ENCODE measurements at places on chromosomes 3 and 15.

GRCh38 chr3:81998139-81998755 lies 236.8 kb upstream of the GBE1 start:
- DNase-seq = no peak

DNA sequence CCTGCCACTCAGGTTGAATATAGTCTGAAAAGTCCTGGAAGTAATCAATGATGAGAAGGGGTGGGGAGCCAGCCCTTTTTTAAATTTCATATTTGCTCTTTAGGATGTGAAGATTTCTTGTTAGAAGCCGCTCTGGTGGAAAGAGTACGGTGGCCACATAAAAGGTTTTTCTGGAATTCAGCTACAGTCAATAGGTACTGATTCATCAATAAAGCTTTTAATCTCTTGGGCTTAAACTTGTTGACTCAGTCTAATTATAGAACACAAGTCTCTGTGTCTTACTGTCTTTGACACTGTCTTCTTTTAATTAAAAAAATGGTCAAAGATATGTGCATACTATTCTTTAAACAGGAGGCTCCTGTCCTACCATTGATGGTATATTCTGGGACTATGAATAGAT lies 99.9 kb upstream of the TP63 start:
- DNase-seq = no peak

DNA sequence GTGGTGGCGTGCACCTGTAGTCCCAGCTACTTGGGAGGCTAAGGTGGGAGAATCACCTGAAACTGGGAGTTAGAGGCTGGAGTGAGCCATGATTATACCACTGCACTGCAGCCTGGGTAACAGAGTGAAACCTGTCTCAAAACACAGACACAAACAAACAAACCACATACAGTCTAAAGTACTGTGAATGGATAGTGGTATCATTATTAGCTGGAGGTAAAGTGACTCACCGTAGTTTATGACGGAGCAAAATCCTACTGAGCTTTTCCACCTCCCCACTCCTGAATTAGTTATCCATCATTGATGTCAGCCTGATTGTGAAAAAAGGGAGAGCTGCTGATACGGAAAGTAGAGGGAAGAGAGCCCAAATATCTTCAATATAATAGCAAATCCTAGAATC lies 3.2 kb upstream of the CNOT10 start:
- DNase-seq = no peak

DNA sequence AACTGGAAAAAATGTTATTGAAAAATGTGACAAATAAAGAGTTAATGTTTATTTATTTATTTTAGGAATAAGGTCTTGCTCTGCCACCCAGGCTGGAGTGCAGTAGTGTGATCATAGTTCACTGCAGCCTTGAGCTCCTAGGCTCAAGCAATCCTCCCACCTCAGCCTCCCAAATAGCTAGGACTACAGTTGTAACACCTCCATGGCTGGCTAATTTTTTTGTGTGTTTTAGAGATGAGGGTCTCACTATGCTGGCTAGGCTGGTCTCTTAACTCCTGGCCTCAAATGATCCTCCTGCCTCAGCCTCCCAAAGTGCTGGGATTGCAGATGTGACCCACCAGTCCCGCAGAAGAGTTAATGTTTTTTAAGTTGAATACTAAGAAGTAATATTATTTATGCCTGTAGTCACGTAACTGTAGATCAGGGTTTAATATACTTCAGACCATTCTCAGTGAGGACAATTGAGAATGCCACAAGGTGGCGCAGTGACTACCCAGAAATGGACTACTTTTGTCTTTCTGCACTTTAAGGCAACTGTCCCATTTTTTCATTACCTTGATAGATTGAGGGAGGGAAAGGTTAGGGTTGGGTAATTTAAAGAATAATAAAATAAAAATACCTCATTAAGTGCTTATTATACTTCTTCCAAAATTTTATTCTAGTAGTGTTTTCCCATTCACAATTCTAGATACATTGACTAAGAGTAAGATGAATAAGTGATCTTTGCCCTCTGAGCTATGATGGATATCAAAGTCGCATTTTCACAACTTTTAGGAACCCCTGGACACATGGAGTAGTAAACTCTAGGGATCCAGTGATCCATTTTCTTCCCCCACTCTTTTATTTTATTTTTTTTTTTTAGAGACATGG lies 6.0 kb downstream of the MUC13 start:
- peak; percentile 50 for DNase-seq

GRCh38 chr3:29236146-29236840 lies 44.6 kb upstream of the RBMS3 start:
- DNase-seq = no peak

- DNase-seq = no peak
Observed at GRCh38 chr15:38687775-38688495, 123.3 kb upstream of the RASGRP1 start.

GRCh38 chr3:102235679-102236078 lies 199.1 kb upstream of the ZPLD1 start:
- DNase-seq = no peak

- no peak for DNase-seq
Observed at GRCh38 chr15:83109532-83109931, 2.1 kb downstream of the TM6SF1 start.

GRCh38 chr3:147812186-147812911 lies 403.2 kb downstream of the ZIC1 start:
- no peak for DNase-seq

DNA sequence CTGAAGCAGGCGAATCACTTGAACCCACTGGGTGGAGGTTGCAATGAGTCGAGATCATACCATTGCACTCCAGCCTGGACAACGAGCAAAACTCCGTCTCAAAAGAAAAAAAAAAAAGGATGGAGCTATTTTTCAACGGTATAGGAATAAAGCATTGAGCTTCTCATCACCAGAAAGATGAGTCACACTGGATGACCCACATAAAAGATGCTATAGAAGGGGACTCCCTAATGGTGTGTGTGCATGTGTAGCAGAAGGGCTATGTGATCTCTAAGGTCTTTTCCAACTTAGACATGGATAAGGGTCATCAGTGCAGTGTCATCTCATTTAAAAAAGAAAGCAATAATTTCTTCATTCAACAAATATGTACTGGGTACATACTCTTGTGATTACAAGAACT lies 476.0 kb downstream of the MFSD1 start:
- DNase-seq = no peak

GRCh38 chr3:171678971-171679492 lies 131.3 kb downstream of the PLD1 start:
- DNase-seq = no peak

DNA sequence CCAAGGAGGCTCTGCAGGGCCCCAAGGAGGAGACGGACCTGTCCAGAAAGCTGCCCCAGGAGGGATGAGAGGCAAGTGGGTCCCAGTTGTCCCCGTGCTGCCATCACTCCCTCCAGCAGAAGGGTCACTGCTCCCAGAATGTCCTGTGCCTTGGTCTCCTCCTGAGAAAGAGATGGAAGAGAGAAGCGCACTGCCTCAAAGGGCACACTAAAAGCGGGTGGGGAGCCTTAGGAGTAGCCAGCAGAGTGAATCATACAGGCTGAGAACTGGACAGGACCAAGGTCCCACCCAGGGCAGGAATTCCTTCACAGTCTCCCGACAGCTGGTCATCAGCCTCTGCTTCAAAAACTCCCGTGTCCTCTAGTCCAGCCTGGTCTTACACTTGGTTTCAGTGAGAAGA lies 4.6 kb downstream of the THPO start:
- no peak for DNase-seq

DNA sequence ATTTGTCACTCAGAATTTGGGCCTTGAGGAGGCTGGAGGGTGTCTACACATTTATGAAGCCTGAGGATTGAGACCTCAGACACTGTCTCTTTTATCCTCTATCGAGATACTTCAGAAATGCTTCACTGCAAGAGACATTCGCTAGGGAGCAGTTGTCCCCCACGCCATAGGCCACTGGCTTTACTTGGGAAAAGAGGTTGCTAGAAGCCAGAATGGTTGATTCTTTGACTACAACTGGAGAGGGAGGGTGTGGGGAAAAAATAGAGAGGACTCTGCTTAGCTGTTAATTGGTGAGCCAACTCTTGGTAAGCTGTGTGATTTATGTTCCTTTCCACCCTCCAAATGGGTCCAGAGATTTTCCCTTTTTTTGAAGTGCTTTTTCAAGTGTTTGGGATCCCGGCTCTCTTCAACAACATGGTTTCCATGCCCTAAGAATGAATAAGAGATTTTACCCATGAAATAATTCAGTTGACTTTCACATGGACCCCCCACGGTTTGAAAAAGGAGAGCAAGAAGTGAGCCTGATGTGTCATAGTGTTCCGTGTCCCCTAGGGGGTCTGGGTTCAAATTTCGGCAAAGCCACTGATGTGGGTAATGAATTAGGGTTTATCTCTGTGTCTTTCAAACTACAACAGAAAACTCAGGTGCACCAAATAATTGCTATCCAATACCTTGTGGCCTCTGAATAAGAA lies 2.7 kb downstream of the BOC start:
- no peak for DNase-seq

- no peak for DNase-seq
Observed at GRCh38 chr3:58471025-58471887, 20.6 kb upstream of the KCTD6 start.

GRCh38 chr15:93270937-93271467 lies 182.0 kb upstream of the RGMA start:
- no peak for DNase-seq

- no peak for DNase-seq
Observed at GRCh38 chr3:127247292-127247691, 40.6 kb downstream of the PRR20G start.

GRCh38 chr3:194344012-194344411 lies 7.1 kb downstream of the CPN2 start:
- peak; percentile 76 for DNase-seq

- no peak for DNase-seq
Observed at GRCh38 chr15:73560501-73561117, 72.6 kb downstream of the NPTN start.

DNA sequence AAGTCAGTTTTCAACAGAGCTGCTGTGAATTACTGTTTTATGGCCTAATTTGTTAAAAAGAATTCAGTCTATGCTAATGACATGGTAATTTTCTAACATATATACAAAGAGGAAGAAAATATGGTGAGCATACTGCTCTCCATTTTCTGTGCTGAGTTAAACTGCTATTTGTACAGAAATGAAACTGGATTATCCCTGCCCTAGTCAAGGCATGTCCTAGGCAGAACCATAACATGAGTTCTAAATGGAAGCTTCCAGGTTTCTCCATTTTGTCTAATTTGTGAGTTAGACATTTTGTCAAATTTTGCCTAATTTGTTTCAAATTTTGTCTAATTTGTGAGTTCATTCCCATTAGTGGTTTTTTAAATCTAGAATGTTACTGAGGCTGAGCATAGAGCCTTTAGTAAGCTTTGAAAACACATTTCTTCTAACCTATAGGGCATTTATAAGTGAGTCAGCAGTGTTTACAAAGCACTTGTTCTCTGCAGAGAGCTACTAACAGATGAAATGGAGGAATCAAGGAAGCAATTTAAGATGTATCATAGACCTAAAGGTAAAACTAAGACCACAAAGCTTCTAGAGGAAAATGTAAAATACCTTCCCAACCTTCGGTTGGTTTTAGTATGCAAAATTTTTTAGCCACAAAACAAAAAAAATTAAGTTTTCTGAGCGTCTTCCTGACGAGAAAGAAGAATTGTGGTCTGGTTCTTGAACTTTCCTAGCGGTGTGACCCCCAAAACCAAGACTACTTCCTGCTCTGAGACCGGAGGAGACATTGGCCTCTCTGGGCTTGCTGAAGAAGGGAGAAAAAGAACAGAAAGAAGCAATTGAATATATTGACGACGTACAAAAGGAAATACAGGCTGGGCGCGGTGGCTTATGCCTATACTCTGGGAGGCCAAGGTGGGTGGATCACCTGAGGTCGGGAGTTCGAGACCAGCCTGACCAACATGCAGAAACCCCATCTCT lies 9.8 kb downstream of the P2RY14 start:
- DNase-seq = no peak

- no peak for DNase-seq
Observed at GRCh38 chr3:135992072-135992471, 26.5 kb downstream of the PPP2R3A start.

- DNase-seq = no peak
Observed at GRCh38 chr3:124601190-124601589, 129.1 kb upstream of the UMPS start.

DNA sequence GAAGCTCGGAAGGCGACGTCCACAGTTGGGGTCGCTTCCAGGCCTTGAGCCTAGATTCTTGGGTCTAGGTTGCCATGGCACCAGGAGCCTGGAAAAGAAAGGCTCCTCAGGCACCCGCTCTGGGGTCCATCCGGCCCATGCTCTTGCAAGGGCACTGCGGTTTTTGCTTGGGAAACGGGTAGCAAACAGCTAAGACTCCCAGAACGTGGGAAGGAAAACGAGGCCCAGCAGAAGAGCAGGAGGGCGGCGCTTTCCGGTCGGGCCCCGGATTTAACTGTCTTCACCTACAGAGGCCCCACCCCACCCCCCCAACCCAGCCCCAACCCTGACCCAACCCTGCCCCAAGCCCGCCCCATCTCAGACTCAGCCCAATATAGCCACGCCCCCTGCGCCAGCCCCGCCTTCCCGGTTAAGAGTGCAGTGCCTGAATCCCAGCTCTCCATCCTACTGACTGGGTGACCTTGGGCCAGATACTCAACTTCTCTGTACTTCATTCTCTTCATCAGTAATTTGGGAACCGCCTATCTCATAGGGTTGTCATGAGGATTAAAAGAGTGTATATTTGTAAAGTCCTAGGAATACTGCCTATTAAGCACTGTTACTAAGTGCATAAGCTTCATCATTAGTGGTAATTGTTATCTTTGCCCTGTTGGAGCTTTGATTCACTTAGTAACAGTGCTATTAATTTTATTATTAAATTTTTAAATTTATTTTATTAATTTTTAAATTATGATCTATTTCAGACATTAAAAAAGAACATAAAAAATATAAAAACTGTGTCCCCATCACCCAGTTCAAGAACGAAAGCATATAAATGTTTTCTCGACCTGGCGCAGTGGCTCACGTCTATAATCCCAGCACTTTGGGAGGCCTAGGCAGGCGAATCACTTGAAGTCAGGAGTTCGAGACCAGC lies 28.4 kb upstream of the SMAD6 start:
- peak; percentile 23 for DNase-seq

GRCh38 chr15:38631119-38632075 lies 66.8 kb upstream of the RASGRP1 start:
- no peak for DNase-seq

GRCh38 chr15:89383365-89384175 lies 48.9 kb upstream of the POLG start:
- no peak for DNase-seq
